ENCODE measurements at places on chromosomes 3 and 15. TPM values are rescaled to one million over a fixed set of nuclear protein-coding genes. Genes with fewer than 3 reads are reported as not detected.

TTLL13 gene
- total RNA-seq = 0.14 TPM

VWA5B2 gene
- total RNA-seq = not detected

IL5RA gene
- not detected for total RNA-seq

UROC1 gene
- total RNA-seq = not detected

PATL2 gene
- total RNA-seq = 0.43 TPM

CRABP1 gene
- not detected for total RNA-seq

RHCG gene
- 0.14 TPM for total RNA-seq

OR5K4 gene
- not detected for total RNA-seq

SLC28A2 gene
- not detected for total RNA-seq

STAC gene
- 3.8 TPM for total RNA-seq

TRH gene
- total RNA-seq = not detected

PROS1 gene
- total RNA-seq = 19.2 TPM

DIPK2A gene
- total RNA-seq = 66.4 TPM

SGO1 gene
- total RNA-seq = 0.57 TPM

PYGO1 gene
- 8.6 TPM for total RNA-seq

IFT80 gene
- 73.9 TPM for total RNA-seq

SH2D7 gene
- total RNA-seq = not detected

MINAR1 gene
- total RNA-seq = 0.57 TPM

CDCP1 gene
- total RNA-seq = 5.6 TPM

CHRNA5 gene
- 0.14 TPM for total RNA-seq

C3orf20 gene
- 0.09 TPM for total RNA-seq

PLA2G4B gene
- total RNA-seq = 0.71 TPM

CERS3 gene
- 0.14 TPM for total RNA-seq

LXN gene
- total RNA-seq = 263 TPM

PFKFB4 gene
- total RNA-seq = 6.0 TPM

CYP1A2 gene
- not detected for total RNA-seq

XCR1 gene
- under 0.01 TPM for total RNA-seq

NECTIN3 gene
- 43.1 TPM for total RNA-seq
